Stimulated activated CD4-positive, alpha-beta T cell treated with anti-CD3 and anti-CD28 coated beads, Interleukin-1b, Interleukin-23, amount 100 ng/mL, for 4 hours (primary cell): ENCODE measurements at places on chromosomes 12 and 14.

DNA sequence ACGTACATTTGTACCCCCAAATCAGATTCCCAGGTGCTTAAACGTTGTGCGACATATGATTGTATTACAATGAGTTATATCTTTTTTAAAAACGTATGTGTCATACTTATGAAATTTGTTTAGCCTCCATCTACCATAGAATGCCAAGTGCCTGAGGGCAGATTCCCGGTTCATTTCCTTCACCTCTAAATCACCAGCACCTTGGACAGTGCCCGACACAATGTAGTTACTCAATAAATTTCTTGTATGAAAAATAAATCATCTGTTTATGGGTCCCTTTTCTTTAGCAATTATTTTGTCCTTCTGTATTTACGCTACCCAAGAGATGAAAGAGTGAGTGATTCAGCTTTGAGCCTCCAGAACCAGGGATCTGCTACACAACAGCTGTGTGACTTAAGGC lies 157.4 kb downstream of the TBX5 start:
- DNase-seq, result no peak

- DNase-seq, result peak; percentile 1
Measured at GRCh38 chr14:58107947-58108552, 44.0 kb downstream of the ARMH4 start.

GRCh38 chr12:57161491-57161890 lies 14.1 kb upstream of the LRP1-AS start:
- DNase-seq, result no peak

DNA sequence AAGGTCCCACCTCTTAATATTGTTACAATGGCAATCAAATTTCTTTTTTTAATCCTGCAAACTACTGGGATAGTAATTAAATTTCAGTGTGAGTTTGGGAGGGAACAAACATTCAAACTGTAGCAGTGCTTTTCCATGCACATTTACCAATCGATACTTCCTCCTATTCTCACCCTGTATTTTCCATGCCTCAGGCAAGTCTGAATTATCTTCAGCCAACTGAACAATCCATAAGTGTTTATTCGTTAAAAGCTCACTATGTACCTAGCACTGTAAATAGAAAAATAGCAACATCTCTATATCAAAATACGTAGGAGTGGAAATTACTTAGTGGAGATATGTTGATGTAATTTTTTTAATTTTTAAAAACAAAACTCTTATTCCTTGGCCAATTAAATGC lies 43.5 kb downstream of the CCDC177 start:
- no peak for DNase-seq

DNA sequence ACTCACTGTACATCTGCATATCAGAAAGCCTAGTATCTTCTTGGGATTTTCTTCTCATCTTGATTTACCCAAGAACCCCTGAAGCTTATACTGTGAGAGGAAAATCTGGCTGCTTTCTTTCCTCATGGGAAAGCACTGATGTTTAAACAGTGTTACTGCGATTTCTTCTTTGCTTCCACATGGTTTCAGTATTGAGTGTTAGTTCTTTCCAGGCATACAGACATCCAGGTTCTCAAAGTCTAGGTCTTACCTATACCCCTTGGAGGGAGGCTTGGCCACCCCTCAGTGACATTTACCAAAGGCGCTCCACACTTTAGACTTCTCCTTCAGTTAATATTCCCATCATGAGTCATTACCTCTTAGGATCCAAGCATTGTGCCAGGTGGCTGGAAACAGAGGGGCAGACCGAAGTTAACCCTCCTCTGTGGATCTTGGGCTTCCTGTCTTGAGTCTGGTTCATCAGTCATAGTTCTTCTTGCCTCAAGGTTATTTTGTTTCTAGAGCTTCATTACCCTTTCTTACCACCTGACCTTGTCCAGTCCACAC lies 79.1 kb downstream of the TMEM117 start:
- no peak for DNase-seq

GRCh38 chr12:7093892-7094291 lies 1.6 kb upstream of the C1R start:
- DNase-seq, result no peak

GRCh38 chr12:127542931-127543330 lies 724.0 kb upstream of the TMEM132C start:
- DNase-seq, result no peak

DNA sequence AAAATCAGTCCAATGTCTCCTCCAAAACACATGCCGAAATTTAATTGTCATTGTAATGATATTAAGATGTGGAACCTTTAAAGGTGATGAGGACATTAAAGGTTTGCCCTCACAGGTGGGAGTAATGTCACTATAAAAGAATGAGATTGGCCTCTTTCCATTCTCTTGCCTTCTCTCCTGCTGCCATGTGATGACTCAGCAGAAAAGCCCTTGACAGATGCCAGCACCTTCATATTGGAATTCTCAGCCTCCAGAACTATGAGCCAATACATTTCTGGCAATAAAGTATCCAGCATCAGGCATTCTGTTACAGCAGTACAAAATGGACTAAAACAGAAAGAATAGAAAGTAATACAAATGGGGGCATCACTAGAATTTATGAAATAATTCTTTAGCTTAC lies 609.7 kb downstream of the SLC16A7 start:
- no peak for DNase-seq

DNA sequence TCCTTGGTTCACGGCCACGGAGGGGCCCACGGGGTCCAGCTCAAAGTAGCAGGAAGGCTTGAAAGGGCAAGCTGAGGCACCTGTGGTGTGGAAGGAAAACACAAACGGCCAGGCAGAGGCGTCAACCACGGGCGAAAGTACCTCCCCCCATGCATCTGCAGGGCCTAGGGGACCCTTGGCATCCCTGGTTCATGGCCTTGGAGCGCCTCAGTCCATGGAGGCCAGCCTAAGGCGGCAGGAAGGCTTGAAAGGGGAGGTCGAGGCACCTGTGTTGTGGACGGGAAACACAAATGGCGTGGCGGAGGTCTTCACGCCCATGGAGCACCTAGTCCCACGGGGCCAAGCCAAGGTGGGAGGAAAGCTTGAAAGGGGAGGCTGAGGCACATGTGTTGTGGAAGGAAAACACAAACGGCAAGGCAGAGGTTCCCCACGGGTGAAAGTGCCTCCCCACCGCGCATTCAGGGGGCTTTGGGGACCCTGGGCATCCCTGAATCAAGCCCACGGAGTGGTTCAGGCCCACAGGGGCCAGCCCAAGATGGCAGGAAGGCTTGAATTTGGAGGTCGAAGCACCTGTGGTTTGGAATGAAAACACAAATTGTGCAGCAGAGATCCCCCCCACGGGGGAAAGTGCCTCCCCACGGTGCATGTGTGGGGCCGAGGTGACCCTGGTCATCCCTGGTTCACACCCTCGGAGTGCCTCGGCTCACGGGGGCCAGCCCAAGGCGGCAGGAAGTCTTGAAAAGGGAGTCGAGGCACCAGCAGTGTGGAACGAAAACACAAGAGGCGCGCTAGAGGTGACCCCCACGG lies 380.8 kb downstream of the ALG10 start:
- DNase-seq, result no peak

- DNase-seq, result no peak
Measured at GRCh38 chr12:25433581-25434325, 119.3 kb downstream of the LMNTD1 start.

DNA sequence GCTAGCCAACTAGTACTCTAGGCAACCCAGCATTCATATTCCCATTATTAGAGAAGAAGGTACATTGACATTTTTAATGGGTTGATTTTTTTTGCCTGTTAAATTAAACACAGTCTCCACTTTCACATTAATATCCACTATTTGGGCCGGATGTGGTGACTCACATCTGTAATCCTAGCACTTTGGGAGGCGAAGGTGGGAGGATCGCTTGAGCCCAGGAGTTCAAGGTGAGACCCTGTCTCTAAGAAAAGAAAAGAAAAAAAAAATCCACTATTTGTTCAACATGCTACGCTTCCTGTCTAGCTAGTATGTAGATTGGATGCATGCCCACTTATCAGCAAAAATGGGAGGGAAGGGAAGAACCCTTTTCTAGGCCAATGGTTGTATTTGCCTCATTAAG lies 7.1 kb upstream of the CRADD start:
- no peak for DNase-seq

GRCh38 chr12:90038289-90038688 lies 329.7 kb upstream of the ATP2B1 start:
- DNase-seq, result no peak

DNA sequence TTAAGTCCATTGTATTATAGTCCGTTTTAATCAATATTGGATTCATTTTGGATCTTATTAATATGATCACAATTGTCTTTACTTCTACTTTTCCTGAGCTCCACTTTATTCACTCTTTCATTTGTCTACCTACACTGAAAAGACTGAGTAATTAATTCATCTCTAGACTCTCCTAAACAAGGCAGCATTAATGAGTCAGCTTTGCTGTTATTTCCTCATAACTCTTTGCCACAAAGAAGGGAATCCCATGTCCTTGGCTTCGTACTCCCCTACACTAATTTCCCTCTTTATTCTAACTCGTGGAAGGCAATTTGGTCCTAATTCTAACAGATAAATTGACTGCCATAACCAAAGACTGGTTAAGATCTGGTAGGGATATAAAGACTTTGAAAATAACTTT lies 91.9 kb downstream of the ARMH4 start:
- DNase-seq, result no peak

GRCh38 chr14:81837304-81837703 lies 303.7 kb upstream of the SEL1L start:
- DNase-seq, result no peak

DNA sequence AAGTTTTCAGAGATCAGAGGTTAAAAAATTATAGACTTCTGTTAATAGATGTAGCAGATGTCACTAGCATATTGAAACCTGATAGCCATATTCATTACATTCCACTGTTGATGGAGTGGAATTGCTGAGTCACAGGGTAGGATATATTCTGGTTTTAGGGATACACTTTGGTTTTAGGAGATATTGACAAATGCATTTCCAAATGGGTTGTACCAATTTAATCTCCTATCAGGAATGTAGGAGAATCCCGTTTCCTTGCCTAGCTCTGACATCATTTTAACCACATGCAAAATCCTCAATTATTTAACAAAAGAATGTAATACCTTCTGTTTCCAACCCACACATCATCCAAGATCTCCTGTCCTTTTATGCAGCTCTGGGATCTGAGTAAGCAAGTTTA lies 30.7 kb upstream of the ESR2 start:
- no peak for DNase-seq

- no peak for DNase-seq
Measured at GRCh38 chr12:116674643-116675183, 63.2 kb downstream of the SPRING1 start.

DNA sequence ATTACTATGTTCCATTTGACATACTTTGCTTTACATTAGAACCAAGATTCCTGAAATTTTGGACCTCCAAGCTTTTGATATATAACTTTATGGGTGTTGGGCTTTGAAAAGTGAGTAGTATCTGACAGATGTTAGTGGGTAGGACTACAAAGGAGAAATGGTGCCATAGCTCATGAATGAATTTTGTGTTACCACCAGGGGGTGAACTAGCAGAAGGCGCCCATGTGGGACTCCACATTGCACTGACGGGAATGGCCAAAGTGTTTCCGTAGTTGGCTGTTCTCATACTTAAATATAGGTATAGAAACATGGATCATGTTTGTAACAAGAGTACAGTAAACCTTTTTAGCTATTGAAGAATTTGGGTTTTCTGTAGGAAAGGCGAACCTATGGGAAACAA lies 337.5 kb downstream of the FLRT2 start:
- no peak for DNase-seq

GRCh38 chr12:111458546-111459172 lies 52.9 kb downstream of the SH2B3 start:
- DNase-seq, result no peak

GRCh38 chr14:100436745-100437406 lies 113.7 kb downstream of the SLC25A47 start:
- DNase-seq, result no peak

DNA sequence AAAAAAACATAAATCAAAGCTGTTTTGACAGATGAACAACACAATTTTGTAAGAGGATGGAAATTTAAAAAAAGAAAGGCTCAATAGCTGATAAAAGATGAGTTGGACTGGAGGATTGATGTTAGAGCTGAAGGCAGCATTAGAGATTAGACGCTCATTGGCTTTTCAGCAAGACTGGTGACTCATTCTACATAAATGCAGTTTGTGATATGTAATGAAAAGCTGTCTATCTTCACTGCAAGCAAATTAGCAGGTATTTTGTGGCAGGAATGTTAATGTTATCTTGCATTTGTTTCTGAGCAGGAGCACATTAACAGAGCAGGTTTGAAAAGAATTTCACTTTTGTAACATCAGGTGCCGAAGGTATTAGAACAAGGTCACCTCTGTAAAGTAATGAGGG lies 442.7 kb upstream of the NOVA1 start:
- DNase-seq, result no peak

- no peak for DNase-seq
Measured at GRCh38 chr14:78524196-78524595, 354.0 kb downstream of the NRXN3 start.

DNA sequence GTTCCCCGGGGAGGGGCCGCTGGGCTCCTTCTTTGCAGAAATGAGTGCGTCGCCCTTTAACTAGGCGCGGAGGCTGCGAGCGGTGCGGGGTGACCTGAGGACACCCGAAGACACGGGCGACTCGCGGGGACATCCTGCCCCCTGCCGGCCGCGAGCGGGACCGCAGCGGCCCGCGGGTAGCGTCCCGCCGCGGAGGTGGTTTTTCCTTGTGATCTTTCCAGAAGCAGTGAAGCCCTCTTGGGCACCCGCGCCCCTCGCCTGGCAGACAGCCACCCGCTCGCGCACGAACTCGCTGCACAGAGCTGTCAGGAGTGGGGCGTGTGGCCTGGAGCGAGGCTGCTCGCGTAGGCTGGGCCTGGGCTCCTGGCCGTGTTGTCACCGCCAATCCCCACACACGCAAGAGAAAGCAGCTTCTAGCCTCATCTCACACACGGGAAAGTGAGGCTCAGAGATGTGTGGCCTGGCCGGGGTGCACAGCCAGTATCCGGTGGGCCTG lies 67.2 kb downstream of the DIO3 start:
- DNase-seq, result peak; percentile 69

- no peak for DNase-seq
Measured at GRCh38 chr12:122880668-122881067, 15.3 kb downstream of the VPS37B start.

DNA sequence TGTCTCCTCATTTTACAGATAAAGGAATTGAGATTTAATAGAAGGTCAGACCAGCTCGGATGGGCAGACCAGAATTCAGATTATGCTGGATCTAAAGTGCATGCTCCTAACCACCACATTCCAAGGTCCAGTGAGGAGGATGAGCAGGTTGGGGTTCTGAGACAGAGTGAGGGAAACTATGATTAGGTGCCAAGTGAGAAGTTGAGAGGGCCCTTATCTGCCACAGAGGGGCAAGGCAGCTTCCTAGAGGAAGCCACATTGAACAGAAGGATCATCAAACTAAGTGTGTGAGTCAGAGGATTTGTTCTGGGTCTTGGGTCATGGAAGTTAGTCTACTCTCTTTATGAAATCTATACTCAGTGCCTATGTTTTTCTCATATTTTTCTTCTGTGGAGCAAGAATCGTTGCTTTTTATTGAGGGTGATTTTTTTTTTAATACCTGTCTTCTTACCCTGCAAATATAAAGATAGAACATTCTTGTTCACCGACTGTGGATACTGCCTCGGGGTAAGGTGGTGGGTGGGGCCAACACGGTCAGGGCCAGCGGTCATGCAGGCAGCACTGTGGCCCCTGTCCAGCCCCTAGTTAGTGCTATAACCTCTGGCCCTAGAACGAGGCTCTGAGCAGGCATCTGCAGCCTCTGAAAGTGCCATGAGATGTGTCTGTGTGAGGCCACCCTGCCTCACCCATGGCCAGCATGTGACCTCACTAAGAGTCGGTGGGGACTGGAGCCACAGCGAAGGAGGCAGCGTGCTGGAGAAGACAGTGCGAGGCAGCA lies 55.6 kb upstream of the PTHLH start:
- DNase-seq, result no peak

- DNase-seq, result no peak
Measured at GRCh38 chr12:28966046-28966780, 182.9 kb upstream of the FAR2 start.
